ENCODE measurements at places on chromosomes 1 and 21. TPM values are rescaled to one million over a fixed set of nuclear protein-coding genes. Genes with fewer than 3 reads are reported as not detected.

The ZNF648 gene
- not detected for polyA plus RNA-seq

The RSPO1 gene
- polyA plus RNA-seq = not detected

The ADORA3 gene
- 0.03 TPM for polyA plus RNA-seq

The NR1I3 gene
- polyA plus RNA-seq = not detected

The KDM5B gene
- polyA plus RNA-seq = 25.9 TPM

The CRB1 gene
- polyA plus RNA-seq = not detected

GRCh38 chr1:80659161-80659560 lies 1141.6 kb upstream of the ADGRL2 start:
- H3K36me3 ChIP-seq = no peaks in the 10 kb centered on the region
- no peaks in the 10 kb centered on the region for H3K27me3 ChIP-seq
- DNase-seq = no peak
- no peak overlapping the region for H3K4me3 ChIP-seq
- no peaks in the 10 kb centered on the region for H3K4me1 ChIP-seq

- no peak overlapping the region for H3K27ac ChIP-seq
- H3K4me1 ChIP-seq = no peaks in the 10 kb centered on the region
- H3K4me3 ChIP-seq = no peak overlapping the region
Observed at GRCh38 chr21:34857874-34858273, 189.1 kb downstream of the CLIC6 start.

- H3K36me3 ChIP-seq = no peaks in the 10 kb centered on the region
- no peaks in the 10 kb centered on the region for H3K27me3 ChIP-seq
- no peak overlapping the region for H3K27ac ChIP-seq
- no peak overlapping the region for H3K4me3 ChIP-seq
- DNase-seq = no peak
- H3K4me1 ChIP-seq = no peaks in the 10 kb centered on the region
Observed at GRCh38 chr1:58082596-58082995, 463.9 kb downstream of the OMA1 start.

- no peak for DNase-seq
- H3K36me3 ChIP-seq = no peaks in the 10 kb centered on the region
- peaks cover 22% of the 10 kb centered on the region for H3K27me3 ChIP-seq
- H3K4me3 ChIP-seq = peak overlapping the region; percentile 65
Observed at GRCh38 chr1:236282719-236283118, 961 bp upstream of the ERO1B start.

- DNase-seq = peak; percentile 46
- H3K27ac ChIP-seq = no peak overlapping the region
- H3K27me3 ChIP-seq = peaks cover 5% of the 10 kb centered on the region
- no peaks in the 10 kb centered on the region for H3K36me3 ChIP-seq
- H3K4me3 ChIP-seq = no peak overlapping the region
Observed at GRCh38 chr1:44576456-44577150, 97.7 kb downstream of the TMEM53 start.

DNA sequence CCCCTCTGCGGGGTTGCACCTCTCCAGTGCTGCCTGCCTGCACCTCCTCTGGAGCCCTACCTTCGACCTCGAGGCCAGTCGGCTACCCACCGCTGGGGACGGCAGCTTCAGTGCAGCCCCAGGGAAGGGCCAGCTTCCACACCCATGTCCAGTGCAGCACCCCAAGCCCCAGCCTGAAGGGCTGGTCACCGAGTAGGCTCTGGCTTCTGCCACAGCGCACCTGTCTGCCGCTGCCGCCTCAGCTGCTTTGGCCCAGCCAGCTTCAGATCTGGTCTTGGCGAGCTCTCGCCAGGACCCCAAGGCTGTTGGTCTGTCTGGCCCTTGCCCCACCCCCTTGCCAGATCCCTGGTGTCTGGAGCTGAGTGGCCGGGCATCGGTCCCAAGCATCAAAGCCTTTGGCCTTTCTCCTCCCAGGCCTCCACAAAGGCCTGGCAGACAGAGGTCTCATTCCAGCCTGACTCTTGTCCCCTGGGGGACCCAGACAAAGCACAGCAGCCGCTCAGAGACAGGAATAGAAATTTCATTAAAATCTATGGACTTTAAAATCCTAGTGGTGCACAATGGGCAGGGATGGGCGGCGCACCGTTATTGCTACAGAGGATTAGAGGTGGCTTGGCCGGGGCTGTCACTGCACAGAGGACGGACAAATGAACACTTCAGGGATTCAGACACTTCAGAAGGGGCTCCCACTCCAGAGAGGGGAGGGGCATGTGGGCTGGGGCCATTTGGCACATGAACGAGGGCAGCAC lies 4.8 kb downstream of the CCDC24 start:
- no peak for DNase-seq
- H3K4me3 ChIP-seq = no peak overlapping the region
- no peak overlapping the region for H3K27ac ChIP-seq
- no peaks in the 10 kb centered on the region for H3K36me3 ChIP-seq

DNA sequence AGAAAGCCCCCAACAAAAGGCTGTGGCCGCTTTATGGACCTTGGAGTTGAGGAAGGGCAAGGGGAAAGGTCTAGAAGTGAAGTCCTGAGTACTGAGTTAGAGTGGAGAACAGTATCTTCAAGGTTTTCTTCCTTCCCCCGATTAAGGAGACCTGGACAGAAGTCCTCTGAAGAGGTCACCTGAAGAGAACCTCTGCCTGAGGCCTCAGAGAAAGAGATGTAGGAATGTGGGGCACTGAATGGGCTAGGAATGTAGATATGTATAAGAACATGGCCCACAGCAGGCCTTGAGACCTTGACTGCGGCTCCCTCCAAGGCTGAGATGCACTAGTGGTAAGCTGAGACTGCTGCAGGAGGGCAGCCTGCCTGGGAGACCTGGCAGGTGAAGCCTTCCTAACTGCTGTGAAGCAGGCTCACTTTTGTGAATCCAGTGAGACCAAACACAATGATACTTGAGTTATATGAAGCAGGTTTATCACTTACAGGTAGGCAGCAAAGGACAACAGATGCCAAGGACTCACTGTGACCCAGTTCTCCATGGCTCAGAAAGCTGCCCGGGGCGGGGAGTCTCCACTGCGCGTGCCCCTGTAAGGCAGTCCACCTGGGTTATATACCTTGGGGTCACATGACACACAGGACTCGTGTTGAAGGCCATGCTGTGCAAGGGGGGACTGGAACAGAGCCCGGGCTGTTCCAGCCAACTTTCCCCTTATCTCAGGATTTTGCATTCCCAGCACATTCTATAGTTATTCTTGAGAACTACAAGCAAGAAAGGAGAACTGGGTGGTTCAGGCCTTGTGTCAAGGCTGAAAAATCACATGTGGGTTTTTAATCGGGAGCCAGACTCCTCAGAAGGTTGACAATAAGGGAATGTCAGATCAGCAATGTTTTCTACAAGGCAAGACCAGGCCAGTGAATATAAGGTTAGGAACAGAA lies 78.8 kb upstream of the PPM1J start:
- H3K4me1 ChIP-seq = no peaks in the 10 kb centered on the region
- H3K27ac ChIP-seq = no peak overlapping the region
- peaks cover 2% of the 10 kb centered on the region for H3K27me3 ChIP-seq
- no peak for DNase-seq

DNA sequence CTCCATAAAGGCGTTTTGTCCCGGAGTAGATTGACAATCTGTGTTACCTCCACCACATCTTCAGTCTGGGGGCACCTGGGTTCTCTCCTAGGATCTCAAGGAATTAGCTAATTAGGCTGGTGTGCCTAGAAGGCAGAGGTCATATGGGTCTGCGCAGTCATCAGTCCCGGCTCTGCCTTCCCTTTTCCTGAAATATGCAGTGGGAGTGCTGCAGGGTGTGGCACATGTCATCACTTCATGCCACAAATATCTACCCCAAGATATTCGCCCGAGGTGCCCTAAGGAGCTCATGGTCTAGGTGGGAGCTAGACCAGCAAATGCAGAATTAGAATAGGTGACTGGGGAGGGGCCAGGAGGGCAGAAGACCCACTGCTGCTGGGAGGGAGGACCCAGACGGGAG lies 42.9 kb downstream of the ACTL8 start:
- DNase-seq = no peak
- H3K27me3 ChIP-seq = no peaks in the 10 kb centered on the region
- no peak overlapping the region for H3K4me3 ChIP-seq
- no peaks in the 10 kb centered on the region for H3K36me3 ChIP-seq
- no peaks in the 10 kb centered on the region for H3K4me1 ChIP-seq
- H3K27ac ChIP-seq = no peak overlapping the region

GRCh38 chr1:209109001-209109785 lies 474.3 kb upstream of the CAMK1G start:
- no peaks in the 10 kb centered on the region for H3K27me3 ChIP-seq
- no peaks in the 10 kb centered on the region for H3K36me3 ChIP-seq
- DNase-seq = no peak
- H3K27ac ChIP-seq = no peak overlapping the region
- no peaks in the 10 kb centered on the region for H3K4me1 ChIP-seq
- no peak overlapping the region for H3K4me3 ChIP-seq

GRCh38 chr1:73860421-73860950 lies 337.5 kb downstream of the LRRIQ3 start:
- H3K4me3 ChIP-seq = no peak overlapping the region
- H3K27me3 ChIP-seq = no peaks in the 10 kb centered on the region
- no peak overlapping the region for H3K27ac ChIP-seq

GRCh38 chr1:218431476-218431875 lies 86.3 kb downstream of the TGFB2 start:
- no peak for DNase-seq
- no peaks in the 10 kb centered on the region for H3K36me3 ChIP-seq
- peaks cover 9% of the 10 kb centered on the region for H3K4me1 ChIP-seq
- no peaks in the 10 kb centered on the region for H3K27me3 ChIP-seq
- no peak overlapping the region for H3K27ac ChIP-seq

DNA sequence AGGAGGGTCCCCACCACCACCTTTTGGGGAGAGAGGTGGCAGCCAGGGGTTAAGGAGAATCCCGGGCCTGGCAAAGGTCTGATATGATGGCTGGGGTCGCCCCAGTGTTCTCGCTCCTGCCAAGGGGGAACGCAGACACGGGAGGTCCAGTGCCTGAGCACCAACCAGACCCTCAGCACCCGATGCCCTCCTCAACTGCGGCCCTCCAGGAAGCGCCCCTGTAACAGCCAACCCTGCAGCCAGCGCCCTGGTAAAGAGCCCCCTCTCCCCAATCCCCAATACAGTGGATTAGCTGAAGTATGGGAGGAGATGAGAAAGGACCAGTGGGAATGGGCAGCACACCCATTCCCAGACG lies 10.4 kb downstream of the ADAMTSL4 start:
- no peak for DNase-seq
- H3K4me3 ChIP-seq = no peak overlapping the region
- H3K4me1 ChIP-seq = peaks cover 52% of the 10 kb centered on the region
- H3K27ac ChIP-seq = peak overlapping the region; percentile 62
- no peaks in the 10 kb centered on the region for H3K27me3 ChIP-seq
- H3K36me3 ChIP-seq = no peaks in the 10 kb centered on the region

DNA sequence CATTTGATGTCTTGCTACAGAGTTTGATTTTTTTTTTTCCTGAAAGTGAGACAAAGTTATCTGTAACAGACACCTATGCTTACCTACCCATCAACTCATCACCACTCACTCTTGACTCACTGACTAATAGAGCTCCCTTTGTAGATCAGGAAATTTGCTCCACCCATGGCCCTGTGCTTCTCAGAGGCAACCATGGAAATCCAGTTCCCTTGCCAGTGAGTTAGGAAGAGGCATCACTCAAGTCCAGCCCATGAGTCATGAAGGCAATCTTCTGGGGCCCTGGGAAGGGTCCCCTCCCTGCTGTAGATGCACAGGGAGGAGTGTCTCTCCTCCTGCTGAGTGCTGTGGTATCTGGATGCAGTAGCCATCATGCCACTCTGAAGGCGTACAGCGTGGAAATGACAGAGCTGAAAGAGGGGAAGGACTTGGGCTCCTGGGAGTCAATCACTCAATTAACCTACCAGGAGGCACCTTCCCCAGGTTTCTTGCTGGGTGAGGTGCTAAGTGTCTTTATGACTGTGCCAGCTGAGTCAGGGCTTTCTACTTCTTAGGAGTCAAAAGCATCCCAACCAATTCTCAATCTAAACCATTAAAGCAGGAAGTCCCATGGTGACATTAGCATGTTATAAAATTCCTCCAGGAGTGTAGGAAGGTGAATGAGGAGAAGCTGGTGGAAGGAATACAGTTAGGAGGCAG lies 56.1 kb downstream of the DNTTIP2 start:
- H3K4me3 ChIP-seq = no peak overlapping the region
- H3K27me3 ChIP-seq = no peaks in the 10 kb centered on the region
- no peaks in the 10 kb centered on the region for H3K36me3 ChIP-seq
- H3K27ac ChIP-seq = no peak overlapping the region
- no peak for DNase-seq
